Gastrocnemius medialis (tissue), 4 donors: ENCODE measurements at places on chromosomes 11 and 22. TPM values are rescaled to one million over a fixed set of nuclear protein-coding genes. Genes with fewer than 3 reads are reported as not detected.

DNA sequence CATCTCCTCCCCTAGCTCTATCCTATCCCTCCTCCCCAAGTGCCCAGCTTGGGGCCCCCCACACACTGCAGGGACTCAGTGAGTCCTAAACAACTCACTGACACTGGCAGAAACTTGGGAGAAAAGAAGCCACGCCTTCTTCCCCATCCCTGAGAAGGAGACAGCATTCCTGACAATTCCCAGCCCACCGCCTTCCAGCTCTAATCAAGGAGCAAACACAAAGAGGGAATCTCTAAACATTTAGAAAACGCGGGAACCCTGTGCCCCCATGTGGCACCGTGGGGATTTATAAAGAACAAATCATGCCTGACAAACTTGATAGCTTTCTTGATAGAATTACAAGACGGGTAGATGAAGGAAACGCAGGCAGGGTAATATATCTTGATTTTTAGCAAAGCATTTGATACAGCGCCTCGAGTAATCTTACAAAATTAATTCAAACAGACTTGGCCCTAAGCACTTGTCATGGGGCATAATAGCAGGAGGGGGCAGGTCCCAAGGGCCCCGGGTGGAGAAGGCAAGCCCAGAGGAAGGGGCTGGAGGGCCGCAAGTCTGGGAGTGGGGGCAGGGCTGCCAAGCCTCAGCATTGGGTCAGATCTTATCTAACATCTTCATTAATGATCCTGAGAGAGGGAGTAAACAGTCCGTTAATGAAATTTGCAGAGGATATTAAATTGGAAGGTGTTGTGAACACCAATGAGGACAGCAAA is 4.5 kb downstream of the CHST1 start:
- no peak for DNase-seq

GRCh38 chr11:22786475-22786874 is 43.1 kb downstream of the SVIP start:
- DNase-seq = no peak

GRCh38 chr11:455566-456147 is 5.6 kb downstream of the PTDSS2 start:
- DNase-seq = no peak

DNA sequence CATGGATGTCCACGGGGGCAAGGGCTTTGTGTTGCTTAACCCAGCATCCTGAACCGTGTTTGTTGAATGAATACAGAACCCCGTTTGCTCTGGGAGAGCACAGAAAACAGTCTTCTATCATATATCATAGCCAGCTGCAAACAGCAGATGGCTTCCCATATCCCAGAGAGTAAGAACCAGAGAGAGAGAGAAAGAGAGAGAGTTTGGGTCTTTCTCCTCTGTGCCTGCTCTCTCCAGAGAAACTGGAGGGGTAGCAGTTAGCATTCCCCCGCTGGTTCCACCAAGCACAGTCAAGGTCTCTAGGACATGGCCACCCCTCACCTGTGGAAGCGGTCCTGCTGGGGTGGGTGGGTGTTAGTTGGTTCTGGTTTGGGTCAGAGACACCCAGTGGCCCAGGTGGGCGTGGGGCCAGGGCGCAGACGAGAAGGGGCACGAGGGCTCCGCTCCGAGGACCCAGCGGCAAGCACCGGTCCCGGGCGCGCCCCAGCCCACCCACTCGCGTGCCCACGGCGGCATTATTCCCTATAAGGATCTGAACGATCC is 440 bp upstream of the TIMP3 start:
- DNase-seq = no peak

- peak; percentile 48 for DNase-seq
Measured at GRCh38 chr11:96168623-96169022, 174.4 kb downstream of the MAML2 start.

DNA sequence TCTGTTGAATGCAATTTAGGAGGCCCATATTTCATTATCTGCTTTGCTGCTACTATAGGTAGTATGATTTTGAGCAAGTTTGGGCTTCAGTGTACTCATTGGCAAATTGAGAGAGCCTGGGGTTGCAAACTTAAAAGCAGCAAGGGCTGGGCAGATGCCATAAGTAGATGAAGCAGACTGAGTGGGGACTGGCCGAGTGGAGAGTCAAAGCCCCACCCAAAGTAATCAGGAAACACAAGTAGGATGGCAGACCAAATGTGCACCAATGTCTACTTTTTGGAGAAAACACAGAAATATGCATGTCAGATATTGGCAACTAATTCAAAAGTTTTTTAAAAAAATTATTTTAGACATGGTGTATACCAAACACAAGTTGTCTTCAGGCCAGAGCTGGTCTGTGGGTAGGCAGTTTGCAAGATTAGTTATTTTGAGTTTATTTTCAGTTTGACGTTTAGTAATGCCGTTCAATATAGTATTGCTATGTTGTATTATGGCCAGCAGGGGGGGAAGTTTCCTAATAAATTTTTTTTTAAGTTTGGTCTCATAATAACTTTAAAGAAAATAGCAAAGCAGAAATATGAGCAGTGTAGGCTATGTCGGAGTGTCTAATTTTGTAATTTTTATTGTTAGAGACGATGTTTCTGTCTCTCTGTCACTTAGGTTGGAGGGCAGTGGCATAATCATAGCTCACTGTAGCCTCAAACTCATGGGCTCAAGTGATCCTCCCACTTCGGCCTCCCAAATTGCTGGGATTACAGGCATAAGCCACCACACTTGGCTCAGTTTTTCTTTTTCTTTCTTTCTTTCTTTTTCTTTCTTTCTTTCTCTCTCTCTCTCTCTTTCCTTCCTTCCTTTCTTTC is 105.1 kb downstream of the HIPK3 start:
- no peak for DNase-seq

The UBXN1 gene
- total RNA-seq = 313 TPM

DNA sequence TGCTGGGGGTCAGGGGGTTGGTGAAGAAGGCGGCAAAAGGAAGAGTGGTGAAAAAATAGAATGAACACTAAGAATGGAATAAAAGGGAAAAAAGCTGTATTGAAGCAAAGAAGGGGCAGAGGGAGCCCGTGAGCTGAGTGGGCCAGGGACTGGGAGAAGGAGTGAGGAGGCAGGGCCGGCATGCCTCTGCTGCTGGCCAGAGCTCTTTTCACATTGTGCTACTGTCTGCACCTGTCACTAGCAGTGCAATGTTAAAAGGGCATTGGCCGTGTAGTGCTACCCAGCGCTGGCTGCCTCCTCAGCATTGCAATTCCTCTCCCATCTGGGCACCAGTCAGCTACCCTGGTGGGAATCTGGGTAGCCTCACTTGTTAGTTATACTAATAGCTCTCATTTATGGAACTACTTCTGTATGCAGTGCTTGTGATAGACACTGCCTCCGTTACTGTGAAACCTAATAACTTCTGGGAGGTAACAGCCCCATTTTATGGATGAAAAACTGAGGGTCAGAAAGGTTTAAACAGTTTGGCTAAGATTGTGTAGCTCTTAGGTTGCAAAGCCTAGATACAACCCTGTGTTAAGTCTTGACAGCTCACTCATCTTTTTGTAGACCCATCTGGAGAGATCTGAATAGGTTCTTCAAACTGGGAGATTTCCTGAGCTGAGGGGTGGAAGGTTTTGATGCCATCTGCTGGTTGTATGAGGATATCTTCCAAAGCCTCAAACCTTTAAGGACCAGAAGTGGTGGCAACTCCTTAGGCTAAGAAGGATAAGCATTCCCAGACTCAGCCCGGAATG is 8.5 kb downstream of the YPEL4 start:
- DNase-seq = no peak

DNA sequence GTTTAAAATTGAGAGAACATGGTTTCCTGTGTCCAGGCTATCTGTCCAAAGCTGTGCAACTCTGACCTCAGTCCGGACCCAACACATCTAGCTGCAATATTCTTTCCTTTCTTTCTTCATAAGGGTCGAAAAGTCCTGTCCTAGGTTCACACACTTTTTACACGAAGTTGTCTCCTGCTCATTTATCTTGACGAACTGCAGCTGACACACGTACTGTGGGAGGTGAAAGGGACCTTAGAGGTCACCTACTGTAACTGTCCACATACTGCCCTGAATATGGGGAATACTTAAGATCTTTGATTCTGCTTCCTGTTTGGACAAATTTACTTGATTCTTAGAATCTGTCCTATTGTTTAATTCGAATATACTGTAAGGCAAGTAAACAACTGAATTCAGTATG is 105.9 kb downstream of the CCDC83 start:
- DNase-seq = no peak

The ARHGAP8 gene
- total RNA-seq = not detected

The KREMEN1 gene
- 13.4 TPM for total RNA-seq

The RBX1 gene
- total RNA-seq = 53.0 TPM

DNA sequence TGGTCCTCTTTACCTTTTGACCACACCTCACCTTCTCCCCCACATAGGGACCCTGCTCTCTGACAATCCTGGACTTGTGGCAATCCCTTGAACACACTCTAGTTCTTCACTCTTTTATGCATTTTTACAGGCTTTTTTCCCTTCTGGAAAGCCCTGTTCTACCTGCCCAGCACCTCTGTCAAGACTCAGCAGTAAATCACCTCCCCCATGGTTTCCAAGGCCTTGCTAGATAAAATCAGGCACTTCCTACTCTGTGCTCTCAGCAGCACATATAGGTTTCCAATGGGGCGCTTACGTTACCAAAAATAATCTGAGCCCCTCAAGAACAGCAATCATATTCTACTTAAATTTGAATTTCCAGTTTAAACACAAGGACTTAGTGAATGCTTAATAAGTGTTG is 53.9 kb downstream of the ETS1 start:
- no peak for DNase-seq

The PGA5 gene
- not detected for total RNA-seq

DNA sequence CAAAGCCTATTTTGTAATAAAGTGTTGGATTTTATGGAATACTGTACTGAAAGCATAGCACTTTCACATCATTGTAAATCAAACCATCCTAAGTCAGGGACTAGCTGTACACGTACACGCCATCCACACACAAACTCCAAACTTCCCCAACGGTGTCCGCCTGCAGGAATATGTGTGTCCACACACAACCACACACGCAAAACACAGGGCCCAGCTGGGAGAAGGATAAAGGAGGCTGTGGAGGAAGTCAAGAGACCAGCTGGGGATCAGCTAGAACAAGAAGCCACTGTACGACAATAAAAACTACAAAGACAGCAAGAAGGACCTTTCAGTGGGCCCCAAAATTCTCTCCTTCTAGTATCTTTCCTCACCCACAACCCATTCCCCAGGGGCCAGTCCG is 1.6 kb downstream of the TRIM29 start:
- DNase-seq = no peak

- no peak for DNase-seq
Measured at GRCh38 chr11:16394947-16395346, 38.6 kb upstream of the SOX6 start.

The LRRC74B gene
- total RNA-seq = not detected

The FRMD8 gene
- total RNA-seq = 15.7 TPM

GRCh38 chr11:2468363-2469235 is 23.8 kb downstream of the KCNQ1 start:
- DNase-seq = no peak

- DNase-seq = no peak
Measured at GRCh38 chr11:102921587-102922220, 33.8 kb downstream of the MMP13 start.

- DNase-seq = no peak
Measured at GRCh38 chr11:18054511-18055103, 8.5 kb upstream of the TPH1 start.

- no peak for DNase-seq
Measured at GRCh38 chr11:122434786-122435185, 220.7 kb upstream of the UBASH3B start.

GRCh38 chr22:21766691-21767462 is 31.3 kb upstream of the YPEL1 start:
- DNase-seq = no peak

DNA sequence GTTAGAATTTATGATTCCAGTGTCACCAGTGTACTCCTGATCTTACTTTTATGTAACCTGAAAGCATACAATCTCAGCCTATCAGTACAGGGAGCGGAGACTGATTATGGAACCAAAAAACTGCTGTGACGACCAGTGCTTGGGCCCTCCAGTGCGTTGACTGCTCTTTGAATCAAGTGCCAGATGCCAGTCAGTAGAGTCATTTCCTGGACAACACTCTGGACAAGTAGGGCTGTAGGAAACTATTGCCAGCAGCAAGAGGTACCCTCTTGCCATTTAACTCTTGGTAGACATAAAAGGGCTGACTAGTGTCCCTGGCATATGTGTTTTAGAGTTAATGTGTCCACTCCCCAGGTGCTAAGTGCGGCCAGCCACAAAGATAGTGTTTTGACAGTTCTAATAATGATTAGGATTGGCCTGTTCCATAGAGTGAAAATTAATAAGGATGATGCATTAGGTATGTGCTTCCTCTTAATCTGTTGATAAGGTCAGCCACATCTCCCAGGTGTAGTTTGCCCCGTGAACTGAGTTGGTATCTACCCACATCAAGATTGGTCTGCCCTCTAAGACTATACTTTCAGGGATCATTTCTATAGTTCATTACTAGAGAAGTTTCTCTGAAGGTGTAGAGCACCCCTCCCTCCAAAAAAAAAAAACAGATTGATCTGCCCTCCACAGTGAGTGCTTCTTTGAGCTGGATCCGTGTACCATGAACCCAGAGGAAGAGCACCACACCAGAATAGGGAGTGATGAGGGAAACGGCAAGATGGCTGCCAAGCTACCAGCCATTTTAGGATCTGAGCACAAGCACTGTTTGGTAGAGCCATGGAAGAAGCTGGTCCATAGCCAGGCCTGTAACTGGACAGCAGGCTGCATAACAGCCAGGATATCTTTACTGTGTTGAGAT is 20.7 kb upstream of the AIFM3 start:
- DNase-seq = no peak

DNA sequence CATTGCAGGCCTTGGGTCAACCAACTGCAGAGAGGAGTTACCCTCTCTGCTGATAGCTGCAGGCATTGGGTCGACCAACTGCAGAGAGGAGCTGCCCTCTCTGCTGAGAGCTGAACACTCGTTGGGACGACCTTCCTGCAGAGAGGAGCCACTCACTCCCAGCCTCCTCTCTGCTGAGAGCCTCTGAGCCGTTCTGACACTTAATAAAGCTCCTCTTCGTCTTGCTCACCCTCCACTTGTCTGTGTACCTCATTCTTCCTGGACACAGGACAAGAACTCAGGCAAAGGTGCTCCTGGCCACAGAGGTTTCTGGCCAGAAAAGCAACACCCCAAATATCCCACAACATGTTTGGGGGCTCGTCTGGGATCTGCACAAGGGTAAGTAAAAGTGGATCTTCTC is 7.5 kb upstream of the PKP3 start:
- DNase-seq = no peak

The RIMBP3B gene
- not detected for total RNA-seq

- DNase-seq = no peak
Measured at GRCh38 chr11:91394727-91395414, 829.7 kb upstream of the FAT3 start.

The CARD18 gene
- total RNA-seq = not detected

DNA sequence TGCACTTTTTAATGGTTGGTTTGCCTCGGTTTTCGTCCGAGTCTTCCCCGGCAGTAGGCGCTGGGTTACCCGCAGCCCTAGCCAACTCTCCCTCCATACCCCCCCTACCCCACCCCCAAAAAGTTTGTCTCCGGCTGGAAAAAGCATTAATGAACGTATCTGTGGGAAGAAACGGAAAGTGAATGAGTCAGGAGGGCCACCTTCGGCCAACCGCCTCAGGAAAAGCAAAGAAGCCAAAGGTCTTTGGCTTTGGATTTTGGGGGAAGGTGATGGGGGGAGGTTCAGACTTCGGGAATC is 508 bp upstream of the FLI1 start:
- DNase-seq = no peak

The FAM180B gene
- total RNA-seq = not detected

GRCh38 chr11:2265854-2266585 is 4.4 kb downstream of the ASCL2 start:
- no peak for DNase-seq

The NAP1L4 gene
- total RNA-seq = 86.4 TPM

GRCh38 chr11:78418584-78419211 is 1.1 kb upstream of the GAB2 start:
- DNase-seq = no peak
